ENCODE measurements at places on chromosomes 5 and 9. TPM values are rescaled to one million over a fixed set of nuclear protein-coding genes. Genes with fewer than 3 reads are reported as not detected.

The ADGRD2 gene
- 5.0 TPM for polyA plus RNA-seq

The UHRF2 gene
- 26.7 TPM for polyA plus RNA-seq

The GRM6 gene
- polyA plus RNA-seq, result not detected

The ETF1 gene
- polyA plus RNA-seq, result 27.4 TPM

The SPZ1 gene
- polyA plus RNA-seq, result not detected

The BTNL3 gene
- polyA plus RNA-seq, result not detected

The PHAX gene
- 22.0 TPM for polyA plus RNA-seq

GRCh38 chr9:77218612-77219011, 41.3 kb downstream of the VPS13A start:
- no peak for DNase-seq

GRCh38 chr5:74073257-74073656, 447.3 kb downstream of the ARHGEF28 start:
- DNase-seq, result no peak

GRCh38 chr5:34923694-34924461, 5.5 kb upstream of the DNAJC21 start:
- no peak for DNase-seq

DNA sequence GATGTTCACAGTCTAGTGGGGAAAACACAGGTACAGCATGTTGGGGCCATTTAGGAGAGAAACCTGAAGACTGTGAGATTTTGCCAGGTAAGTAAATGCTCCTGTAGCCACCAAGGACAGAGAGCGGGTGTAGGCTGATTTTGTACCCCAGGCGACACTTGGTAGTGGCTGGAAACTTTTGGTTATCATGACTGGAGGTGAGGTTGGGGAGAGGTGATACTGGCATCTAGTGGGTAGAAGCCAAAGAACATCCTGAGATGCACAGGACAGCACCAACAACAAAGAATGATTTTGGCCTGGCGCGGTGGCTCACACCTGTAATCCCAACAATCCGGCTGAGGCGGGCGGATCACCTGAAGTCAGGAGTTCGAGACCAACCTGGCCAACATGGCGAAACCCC, 38.8 kb upstream of the PWWP2A start:
- DNase-seq, result no peak
